ENCODE measurements at places on chromosomes 11 and 22.

DNA sequence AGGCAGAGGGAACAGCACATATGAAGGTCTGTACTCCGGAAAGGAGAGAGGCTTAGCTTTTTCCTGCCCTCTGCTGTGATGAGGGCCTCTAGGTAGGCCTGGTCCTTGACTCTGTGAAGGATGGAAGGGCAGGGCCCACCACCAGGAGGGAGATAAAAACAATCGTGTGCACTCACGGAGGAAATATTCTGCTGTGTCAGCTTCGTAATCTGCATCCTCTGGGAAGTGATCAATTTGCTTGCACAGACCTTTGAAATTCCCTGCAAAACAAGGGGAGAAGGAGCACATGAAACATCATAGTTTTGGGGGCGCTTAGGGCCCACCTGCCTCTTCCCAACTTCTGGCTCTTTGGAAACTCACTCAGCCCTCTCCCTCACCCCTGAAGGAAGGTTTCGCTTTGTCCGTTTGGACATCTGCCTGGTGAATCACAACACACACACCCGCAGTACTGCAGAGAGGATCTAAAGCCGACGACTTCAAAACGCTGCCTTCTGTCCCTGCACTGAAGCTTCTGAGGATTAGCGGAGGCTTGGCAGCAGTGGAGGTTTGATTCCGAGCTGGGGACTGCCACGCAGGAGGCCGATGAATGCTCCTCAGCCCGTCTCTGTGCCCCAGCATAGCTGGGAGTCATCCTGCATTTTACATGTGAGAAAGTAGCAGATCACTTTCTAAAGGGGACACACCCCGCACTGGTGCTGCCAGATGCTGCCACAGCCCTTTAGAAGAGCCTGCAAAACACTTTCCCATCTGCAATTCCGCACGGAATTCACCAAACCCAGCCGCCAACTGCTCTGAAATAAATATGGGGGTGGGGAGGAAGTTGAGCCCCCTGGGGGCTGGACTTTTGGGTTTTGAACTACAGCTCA, 58.6 kb upstream of the EIF3D start:
- no peak for DNase-seq

DNA sequence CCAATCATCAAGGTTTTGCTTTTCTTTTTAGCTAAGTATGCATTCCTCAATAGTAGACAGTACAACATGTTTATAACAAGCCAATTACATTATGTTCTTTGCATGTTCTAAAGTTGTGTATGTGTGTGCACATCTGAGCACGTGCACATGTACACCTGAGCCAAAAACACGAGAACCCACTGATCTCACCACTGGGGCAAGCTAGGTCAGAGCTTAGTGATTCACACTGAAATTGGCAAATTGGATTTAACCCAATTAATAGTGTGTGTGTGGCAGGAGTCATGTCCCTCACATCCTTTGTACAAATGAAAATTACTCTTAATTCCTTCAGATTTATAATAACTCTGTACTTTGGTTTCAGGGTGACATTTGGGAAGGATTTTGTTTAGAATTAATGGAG, 145.7 kb upstream of the TEAD1 start:
- no peak for DNase-seq

DNA sequence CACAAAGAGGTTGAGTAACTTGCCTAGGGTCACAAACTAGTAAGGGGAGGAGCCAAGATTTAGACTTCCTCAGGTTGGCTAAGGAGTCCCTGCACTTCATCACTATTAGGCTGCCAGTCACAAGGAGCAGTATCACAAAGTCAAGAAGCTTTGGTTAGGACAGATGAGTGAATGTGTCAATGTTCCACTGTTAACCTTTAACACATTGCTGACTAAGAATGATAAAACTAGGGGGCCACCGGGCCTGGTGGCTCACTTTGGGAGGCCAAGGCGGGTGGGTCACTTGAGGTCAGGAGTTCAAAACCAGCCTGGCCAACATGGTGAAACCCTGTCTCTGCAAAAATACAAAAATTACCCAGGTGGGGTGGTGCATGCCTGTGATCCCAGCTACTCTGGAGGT, 32.0 kb downstream of the TMEM123 start:
- DNase-seq, result no peak

DNA sequence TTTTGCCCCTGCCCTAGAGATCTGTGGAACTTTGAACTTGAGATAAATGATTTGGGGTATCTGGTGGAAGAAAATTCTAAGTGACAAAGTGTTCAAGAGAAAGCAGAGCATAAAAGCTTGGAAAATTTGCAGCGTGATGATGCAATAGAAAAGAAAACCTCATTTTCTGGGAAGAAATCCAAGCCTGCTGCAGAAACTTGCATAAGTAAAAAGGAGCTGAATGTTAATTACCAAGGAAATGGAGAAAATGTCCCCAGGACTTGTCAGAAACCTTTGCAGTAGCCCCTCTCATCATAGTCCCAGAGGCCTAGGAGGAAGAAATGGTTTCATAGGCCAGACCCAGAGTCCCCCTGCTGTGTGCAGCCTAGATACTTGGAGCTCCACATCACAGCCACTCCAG, 686.9 kb downstream of the FAM181B start:
- no peak for DNase-seq

DNA sequence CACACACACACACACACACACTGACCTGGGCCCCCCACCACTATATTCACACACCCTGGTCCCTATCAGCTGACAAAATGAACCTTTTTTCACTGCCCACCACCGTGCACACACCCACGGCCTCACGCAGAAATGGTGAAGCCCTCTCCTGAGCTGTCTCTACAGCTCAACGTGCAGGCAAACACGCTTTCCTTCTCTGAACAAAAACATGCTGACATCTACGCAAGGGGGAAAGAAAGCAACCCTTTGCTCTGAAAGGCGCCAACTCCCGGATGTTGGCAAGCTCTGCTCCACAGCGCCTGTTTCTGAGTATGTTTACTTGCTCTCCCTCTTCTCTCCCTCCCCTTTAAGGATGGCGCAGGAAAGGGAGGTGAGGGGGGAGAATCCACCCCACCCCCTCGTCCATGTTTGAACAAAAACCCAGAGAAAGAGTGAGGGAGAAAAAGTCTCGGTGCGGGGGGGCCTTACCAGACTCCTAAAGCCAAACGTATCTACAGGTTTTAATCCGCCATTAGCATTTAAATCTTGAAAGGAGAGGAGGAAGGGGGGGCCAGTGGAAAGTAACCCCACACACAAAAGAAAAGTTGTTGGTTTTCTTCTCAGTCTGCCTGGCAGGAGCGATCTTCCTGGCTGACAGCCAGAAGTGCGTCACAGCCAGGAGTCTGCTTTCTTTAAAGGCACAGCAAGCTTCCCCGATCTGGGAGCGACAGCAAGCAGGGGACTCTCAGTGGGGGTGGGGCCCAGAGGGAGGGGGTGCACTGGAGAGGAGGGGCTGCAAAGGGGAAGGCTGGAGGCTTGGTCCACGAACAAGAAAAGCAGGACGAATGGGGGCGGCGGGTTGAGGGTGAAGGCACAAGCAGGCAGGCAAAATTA, 39.6 kb downstream of the NUMA1 start:
- peak; percentile 92 for DNase-seq

DNA sequence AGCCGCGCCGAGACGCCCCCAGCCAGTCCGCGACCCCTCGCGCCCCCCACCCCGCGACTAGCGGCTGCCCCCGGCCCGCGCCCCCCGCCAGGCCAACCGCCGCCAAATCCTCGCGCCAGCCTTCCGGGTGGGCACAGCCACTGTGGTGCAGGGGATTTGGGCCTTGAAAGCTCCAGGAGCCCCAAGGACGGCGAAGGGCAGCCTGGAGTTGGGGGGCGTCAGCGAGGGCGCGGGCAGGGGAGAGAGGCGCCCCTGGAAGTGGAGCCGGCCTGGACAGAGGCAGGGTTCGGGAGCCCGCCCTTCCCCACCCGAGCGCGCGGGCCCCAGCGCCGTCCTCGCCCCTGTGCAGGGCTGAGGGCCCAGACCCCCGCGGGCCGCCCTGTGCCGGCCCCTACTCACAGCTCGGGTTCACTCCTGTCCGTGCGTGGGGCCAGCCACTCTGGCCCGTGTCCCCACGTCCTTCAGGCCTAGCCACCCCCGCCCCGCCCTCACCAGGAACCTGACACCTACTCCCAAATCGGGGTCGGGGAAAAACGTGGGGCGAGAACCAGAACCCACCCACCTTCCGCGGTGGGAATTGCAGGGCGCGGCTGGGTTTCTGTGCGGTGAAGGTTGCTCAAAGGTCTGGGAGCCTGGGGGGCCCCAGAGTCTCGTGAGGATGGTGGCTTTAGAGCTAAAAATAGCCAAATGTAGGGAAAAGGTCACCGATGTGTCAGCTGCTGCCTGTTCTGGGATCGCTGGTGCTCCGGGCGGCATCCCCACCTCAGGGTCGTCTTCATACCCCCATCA, at the start of gene CPT1B:
CPT1B (minus strand) TSS at position 441 of the 789 bp plus-strand sequence. CDS start 512 bp downstream, outside the sequence.
- DNase-seq, result no peak

DNA sequence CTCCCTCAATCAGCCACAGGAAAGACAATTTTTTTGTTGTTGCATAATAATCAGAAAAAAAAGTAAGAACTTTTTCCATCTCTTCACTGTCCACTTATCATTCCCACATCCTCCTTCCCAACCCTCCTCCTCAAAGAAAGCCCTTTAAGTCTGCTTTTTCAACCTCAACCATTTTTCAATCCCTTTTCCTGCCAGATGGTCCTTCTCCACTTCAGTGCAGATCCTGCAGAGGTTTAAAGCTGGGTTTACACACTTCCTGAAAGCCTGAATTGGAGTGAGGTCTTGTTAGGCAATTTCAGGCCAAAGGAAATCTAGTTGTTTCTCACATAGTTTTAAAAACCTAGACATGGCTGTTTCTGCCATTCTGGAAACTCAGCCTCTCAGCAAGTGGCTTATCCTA, 78.3 kb downstream of the RPL27A start:
- DNase-seq, result no peak

DNA sequence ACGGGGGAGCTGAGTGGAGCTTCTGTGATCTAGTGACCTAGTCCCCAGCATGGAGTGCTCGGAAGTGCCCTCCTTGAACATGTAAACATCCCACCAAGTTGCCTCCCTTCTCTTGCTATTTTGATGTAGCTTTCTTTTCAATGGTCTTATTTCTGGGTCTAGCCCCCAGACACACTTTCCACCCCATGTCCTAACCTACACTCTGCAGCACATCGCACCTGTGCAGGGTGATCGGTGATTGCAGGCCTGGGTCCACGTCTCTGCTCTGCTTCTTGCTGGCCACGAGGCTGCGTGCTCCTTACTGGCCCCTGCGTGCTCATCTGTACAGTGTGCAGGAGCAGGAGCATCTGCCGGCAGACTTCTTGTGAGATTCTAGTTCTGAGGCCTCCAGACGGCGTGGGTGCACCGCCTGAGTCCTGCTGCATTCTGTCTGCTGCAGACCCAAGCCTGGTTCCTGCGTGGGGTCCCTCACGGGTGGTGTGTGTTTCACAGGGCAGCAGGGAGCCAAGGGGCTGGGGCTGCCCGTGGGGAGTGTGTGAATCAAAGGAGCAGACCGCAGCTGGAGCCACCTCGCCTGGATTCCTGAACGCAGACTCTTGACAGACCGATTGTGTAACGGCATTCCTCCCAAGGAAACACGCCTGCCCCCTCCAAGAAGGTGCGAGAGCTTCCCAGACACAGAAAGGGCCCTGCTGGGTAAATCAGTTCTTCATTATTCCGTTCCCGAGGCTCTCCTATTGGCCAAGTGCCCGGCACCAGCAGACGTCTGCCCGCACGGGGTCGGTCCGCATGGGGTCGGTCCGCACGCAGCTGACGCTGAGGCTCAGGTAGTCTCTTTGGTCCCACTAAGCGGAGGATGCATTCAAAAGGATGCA, 44.4 kb upstream of the MYEOV start:
- no peak for DNase-seq

DNA sequence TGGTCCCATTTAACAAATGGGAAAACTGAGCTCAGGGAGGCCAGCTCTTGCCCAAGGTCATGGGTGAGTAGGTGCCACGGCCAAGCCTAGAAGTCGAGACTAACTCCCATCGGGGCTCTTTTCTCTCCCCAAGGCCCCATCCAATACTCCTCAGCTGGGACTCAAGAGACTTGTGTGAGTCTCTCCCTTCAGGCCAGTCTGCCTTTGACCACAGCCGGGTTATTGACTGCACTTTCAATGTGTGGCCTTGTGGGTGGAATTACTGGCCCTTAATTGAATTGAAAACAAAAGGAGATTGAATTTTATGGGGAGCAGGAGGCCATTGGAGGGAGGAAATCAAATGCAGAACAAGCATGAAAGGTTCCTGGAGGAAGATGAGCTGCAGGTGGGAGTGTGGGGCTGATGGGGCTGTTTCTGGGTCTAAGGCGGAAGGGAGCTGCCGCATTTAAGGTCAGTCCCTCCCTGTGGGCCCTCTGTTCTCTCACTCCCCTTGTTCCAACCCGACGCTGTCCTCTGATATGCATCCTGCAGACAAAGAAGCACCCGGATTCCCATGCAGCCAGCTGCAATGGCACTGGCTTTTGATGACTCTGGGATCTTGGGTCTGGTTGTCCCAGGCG, 552.8 kb downstream of the MIAT start:
- no peak for DNase-seq

GRCh38 chr11:12235553-12235946, 125.2 kb downstream of the MICAL2 start:
- peak; percentile 38 for DNase-seq

DNA sequence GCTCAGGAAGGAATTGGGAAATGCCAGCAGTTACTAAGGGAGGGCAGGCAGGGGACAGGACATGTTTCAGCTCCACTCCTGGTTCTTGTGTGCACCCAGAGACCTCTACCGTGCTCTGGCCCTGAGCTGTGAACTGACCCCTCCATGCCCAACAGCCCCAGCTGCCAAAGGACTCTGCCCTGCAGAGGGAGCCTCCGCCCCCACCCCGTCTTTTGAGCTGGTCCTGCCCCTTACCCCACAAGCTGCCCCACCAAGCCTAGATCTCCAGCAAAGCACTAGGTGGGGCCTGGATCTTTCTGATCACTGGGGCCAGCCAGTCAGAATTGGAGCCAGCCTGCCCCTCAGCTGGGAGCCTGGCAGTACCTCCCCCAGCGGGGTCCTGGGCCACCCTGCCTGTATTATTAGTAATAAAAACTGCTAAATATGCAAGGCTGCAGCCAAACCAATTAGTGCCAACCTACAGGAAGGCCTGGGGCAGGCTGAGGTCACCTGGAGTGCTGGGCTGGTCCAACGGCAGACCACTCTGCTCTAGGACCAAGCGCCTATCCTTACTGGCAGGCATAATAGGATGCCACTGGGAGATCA, 23.9 kb upstream of the DRICH1 start:
- no peak for DNase-seq

GRCh38 chr11:15476371-15476917, 361.7 kb downstream of the INSC start:
- DNase-seq, result no peak

- DNase-seq, result no peak
These were observed 39.4 kb downstream of the BLID start for GRCh38 chr11:122076512-122077120.

- no peak for DNase-seq
These were observed 77.4 kb downstream of the CECR2 start for GRCh38 chr22:17446698-17447097.

DNA sequence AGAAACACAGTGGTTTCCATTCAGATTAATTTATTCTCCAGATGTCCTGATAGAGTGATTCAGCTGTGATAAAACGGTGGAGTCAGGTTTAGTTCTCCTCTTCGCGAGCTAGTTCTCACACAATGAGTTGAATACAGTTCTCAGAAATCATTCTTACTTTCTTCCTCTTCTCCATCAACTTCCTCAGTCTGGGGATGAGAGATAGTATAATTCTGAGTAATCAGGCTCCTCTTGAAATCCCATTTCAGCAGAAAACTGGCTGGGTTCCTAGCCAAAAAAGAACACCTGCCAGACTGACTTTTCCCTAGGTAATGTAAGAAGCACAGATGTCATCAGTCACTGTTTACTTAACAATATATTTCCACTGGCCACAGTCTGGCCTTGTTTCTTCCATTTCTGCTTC, 76.7 kb downstream of the SVIP start:
- peak; percentile 64 for DNase-seq

Measured in hematopoietic multipotent progenitor cell treated with erythropoietin and hydrocortisone succinate and interleukin-3 and kit ligand, for 6 days (in vitro differentiated cells).